Hypothalamus (tissue), 51 donors: ENCODE measurements at places on chromosomes 7 and 10.

- no peak for DNase-seq
These were observed 157.5 kb downstream of the PRKG1 start for GRCh38 chr10:51231754-51232153.

DNA sequence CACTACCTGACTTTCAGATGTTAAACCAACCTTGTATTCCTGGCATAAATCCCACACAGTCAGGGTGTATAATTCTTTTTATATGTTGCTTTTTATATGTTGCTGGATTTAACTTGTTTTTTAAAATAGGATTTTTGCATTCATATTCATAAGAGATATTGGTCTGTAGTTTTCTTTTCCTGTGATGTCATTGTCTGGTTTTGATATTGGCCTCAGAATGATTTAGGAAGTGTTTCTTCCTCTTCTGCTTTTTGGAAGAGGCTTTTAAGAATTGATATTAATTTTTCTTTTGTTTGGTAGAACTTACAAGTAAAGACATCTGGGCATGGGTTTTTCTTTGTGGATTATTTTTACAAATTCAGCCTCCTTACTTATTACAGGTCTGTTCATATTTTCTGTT lies 93.1 kb downstream of the CARD11 start:
- DNase-seq = no peak

DNA sequence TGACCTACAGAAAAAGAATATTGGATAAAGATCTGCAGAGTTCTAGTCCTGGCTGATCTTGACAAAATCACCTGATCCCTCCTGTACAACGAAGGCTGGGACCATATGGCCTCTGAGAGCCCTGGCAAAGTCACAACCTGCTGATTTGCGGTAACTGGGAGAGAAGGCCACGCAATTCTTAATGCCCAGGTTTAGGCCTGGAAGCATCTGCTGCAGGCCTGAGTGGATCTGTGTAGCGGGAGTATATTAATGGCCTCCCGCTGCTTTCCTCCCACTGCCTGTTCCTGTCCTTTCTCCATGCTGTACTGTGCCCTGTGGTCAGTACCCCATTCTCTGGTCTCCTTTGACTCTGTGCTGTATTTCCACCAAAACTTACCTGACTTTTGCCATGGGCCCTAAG lies 24.2 kb downstream of the AKR1B1 start:
- DNase-seq = no peak

DNA sequence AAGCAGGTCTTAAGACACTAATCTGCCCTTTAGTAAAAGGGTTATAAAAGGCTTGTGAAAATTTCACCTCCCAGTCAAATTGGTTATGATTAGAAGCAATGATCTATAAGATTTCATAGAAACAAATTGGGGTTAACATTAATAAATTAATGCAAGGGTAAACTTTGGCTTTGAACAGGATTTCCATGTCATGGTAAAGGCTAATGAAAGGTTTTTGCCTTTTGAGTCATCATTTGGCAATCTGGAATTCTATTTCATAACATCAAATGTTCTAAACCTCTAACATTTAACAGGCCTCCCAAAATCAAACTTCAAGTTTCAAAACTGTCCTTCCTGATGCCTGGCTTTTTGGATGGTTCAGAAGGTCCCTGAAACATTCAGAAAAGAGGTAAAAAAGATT lies 62.4 kb downstream of the COA1 start:
- no peak for DNase-seq

GRCh38 chr10:667096-667495 lies 22.4 kb downstream of the DIP2C start:
- DNase-seq = no peak
